H7 (cell line): ENCODE measurements at places on chromosomes 11 and 22. TPM values are rescaled to one million over a fixed set of nuclear protein-coding genes. Genes with fewer than 3 reads are reported as not detected.
A peak's percentile ranks its signal among the peaks of the same experiment; 100 is the strongest.

GRCh38 chr11:118194835-118195627 is 18.6 kb upstream of the SCN2B start:
- no peak for DNase-seq

DNA sequence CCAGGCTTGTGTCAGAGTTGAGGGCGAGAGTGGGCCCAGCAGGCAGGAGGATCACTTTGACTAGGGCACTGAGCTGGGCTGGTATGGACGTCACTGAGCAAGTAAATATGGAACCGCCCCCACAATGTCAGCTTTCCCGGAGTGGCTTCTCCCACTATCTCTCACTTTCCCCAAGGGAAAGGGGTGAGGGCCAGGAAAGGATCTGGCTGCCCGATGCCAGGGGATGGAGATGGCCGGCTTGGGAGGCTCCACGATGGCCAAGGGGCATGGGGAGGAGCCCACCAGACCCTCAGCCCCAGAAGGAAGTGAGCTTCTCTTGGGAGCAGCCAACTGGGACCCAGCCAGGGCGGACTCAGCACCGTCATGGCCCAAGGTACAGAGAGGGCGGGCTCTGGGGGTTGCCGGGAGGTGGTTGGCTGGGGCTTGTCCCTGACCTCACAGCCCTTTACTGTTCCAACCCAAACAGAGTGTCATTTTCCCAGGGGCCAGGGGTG is 8.7 kb downstream of the PRDM11 start:
- no peak for DNase-seq

CRYBB2 gene
- total RNA-seq = 0.59 TPM in 1 of 2 replicates, not detected in the other

- DNase-seq = no peak
These were observed 1209.3 kb downstream of the BRD1 start for GRCh38 chr22:48618326-48618725.

GRCh38 chr11:66718320-66718971 is 10.6 kb downstream of the SPTBN2 start:
- peak; percentile 84 for DNase-seq

DNA sequence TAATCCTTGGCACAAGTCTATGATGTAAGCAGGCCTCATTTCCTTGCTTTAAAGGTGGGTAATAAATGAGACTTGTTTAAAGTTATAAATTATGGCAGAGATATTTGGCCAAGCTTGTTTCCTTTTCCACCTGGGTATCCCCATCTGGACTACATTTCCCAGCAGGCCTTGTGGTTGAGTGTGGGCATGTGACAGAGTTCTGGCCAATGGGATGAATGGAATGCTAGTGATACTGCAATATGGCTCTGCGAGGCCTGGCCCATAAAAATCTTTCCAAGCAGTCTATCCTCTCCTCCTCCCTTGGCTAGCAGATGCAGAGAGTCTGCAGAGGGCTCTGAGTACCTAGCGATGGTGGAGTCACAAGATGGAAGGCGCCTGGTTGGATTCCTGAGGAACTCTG is 102.5 kb downstream of the TIMP3 start:
- DNase-seq = peak; percentile 63

GRCh38 chr11:67504950-67505581 is at the start of gene PITPNM1:
PITPNM1 (minus strand) TSS chr11:67505363; CDS start chr11:67504180, 1,183 bp downstream.
- peak; percentile 97 for DNase-seq

DNA sequence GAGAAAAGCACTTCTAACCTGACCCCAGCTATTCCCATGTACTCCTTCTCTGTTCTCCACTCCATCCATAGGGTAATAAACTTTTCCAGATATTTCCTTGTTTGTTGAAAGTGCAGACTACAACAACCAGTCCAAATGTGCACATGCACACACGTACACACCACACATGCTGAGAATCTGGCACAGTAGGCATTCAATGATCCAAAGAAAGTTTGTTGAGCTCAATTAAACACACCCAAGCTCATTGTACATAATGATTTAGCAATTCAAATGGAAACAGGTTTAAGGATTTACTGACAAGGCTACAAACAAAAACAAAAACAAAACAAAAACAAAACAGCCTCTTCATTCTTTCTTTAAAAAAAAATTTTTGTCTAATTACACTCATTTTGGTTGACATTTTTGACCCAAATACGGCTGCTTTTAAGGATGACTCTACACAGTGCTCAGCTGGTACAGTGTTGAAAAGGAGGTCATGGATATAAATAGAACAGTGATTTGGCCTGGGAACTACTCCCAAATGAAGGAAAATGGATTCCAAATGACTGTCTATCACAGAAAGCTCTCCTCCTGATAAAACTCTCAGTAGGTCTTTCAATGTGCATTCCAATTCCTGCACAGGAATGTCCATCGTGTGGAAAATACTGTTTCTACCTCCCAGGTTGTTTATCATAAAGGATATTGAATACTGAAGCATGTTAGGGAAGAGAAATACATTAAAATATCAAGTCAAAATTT is 232.2 kb downstream of the GUCY1A2 start:
- no peak for DNase-seq

DNA sequence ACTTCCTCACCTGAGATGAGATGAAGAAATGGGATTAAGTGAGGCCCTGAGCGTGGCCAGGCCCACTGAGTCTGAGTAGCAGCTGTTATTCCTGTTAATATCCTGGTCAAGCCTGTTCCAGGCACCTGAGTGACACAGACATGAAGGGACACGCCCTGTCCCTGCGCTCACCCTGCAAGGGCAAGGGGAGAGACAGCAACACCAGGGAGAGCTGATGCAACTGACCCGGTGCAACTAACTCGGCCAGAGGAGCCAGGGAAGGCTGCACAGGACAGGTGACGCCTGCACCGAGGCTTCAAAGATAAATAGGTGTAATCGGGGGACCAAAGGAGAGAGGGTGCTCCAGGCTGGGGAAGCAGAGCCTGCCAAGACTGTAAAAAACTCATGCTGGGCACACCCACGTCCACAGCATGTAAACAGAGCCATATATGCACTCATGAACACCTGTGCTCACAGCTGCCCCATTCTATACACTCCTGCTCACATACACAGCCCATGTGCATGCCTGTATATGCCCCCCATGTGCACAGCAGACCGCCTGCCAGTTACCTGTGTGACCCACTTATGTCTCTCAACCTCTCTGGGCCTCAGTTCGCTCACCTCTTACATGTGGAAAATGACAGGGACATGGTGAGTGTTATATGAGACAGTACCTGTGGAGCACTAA is 22.8 kb upstream of the GCAT start:
- peak; percentile 28 for DNase-seq

GRCh38 chr11:123371506-123372297 is 58.4 kb upstream of the GRAMD1B start:
- DNase-seq = peak; percentile 23

DNA sequence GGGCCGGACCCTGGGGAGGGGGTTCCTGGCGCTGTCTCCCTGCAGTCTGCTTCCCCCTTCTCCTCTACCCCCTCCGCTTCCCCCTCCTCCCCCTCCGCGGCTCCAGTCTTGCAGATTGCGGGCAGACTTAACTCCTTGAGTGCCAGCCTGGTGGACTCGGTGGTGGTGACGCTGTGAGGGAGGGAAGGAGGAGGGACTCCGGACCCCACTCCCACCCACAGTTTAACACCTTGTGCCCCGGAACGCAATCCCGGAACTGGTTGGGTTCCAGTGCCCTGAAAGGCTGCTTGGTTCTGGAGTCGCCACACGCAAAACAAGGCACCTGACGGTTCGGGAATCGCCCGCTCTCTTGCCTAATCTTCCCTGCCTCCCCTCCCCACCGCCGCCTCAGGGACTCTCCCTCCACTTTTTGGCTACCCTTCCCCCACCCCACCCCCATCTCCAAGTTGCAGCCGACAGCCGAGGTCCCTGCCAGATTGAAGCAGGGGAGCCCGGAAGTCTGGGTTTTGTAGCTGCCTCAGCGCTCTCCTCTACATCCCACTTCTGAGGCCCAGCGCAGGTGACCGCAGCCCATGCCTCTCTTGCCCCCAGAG is 3.9 kb upstream of the BCL9L start:
- peak; percentile 92 for DNase-seq
